Activated naive CD4-positive, alpha-beta T cell treated with anti-CD3 and anti-CD28 coated beads, Interleukin-2, amount 10 ng/mL, durations not matched to agents 7 days and 5 days (primary cell): ENCODE measurements at places on chromosomes 2 and 18.

- DNase-seq = no peak
Measured at GRCh38 chr2:12809526-12809925, 92.8 kb downstream of the TRIB2 start.

- no peak for DNase-seq
Measured at GRCh38 chr2:110948027-110948674, 172.6 kb upstream of the BCL2L11 start.

GRCh38 chr2:69753659-69754363, 11.9 kb downstream of the ANXA4 start:
- no peak for DNase-seq

DNA sequence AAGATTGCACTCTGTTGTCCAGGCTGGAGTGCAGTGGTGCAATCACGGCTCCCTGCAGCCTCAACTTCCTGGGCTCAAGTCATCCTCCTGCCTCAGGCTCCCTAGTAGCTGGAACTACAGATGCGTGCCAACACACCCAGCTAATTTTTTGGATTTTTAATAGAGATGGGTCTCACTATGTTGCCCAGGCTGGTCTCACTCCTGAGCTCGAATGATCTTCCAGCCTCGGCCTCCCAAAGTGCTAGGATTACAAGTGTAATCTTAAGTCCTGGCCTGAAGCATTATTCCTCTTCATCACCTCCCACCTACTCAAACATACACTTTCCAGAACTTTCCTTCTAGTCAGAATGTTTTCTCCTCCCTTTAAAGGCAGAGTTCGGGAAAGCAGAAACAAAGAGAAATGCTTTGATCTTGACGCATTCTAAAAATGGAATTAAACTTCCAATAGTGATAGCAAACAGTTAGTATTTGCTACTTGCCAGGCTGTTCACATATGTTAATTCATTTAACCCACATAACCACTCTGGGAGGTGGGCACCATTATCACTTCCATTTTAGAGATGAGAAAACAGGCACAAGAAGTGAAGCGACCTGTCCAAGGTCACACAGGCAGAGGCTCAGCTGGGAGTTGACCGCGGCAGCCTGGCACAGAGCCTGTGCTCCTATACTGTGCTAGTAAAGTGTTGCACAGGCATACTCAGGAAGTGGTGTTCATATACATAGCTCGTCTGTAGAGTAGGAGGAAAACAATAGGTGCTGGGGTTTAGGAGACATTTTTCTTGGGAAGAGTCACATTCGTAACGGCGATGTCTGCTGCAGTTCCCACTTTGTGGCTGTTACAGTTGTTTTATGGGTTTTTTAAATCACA, 24.6 kb downstream of the TEX44 start:
- no peak for DNase-seq

- no peak for DNase-seq
Measured at GRCh38 chr2:124678043-124678442, 653.0 kb downstream of the CNTNAP5 start.

DNA sequence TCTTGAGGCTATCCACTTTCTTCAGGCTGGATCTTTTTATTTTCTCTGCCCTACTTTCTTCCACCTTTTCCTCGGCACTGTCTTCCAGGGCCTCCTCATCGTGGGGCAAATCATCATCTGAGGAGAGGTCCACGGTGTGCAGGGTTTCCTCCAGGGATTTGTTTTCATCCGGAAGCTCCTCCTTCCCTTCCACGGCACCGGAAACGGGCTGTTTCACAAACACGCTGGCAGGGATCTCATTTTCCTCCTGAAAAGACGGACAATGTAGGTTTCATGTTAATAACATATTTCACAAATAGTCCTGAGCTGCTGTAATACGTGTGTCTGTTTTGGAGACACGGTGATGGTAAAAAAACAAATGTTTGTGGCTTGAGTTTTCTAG, 10.4 kb downstream of the CAVIN2 start:
- DNase-seq = no peak

GRCh38 chr18:11304928-11305327, 155.6 kb upstream of the PIEZO2 start:
- no peak for DNase-seq

GRCh38 chr2:238163481-238164198, 4.9 kb downstream of the ERFE start:
- no peak for DNase-seq

GRCh38 chr2:218777276-218777990, 4.5 kb upstream of the CYP27A1 start:
- no peak for DNase-seq

DNA sequence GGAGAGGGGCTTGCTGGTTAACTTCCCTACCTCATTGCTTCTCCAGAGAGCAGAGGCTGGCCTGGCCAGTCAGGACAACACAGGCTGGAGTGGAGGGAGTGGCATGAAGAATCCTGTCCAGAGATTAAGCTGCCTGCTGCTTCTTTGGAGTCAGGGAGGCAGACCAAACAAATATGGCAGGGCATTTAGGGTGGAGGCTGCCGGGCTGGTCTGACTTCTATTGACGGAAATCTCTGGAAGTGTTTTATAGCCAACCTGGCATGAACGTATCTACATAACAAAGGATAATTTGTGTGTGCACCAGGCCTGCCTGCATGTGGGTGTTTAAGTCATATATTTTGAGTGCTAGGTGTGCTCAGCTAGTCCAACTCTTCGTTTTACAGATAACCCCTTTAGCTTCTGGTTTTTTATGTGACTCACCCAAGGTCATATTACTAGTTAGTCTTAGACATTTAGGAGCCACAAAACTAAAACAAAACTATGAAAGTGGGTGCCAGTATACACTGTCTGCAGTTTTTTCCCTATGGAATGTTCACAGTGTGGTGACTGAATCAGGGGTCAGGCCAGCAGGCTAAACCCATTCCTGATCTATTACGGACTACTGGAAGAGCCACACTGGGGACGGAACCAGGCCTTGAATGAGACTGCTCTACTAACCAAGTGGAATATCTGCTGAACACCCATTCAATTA, 5.5 kb downstream of the NPC1 start:
- no peak for DNase-seq

DNA sequence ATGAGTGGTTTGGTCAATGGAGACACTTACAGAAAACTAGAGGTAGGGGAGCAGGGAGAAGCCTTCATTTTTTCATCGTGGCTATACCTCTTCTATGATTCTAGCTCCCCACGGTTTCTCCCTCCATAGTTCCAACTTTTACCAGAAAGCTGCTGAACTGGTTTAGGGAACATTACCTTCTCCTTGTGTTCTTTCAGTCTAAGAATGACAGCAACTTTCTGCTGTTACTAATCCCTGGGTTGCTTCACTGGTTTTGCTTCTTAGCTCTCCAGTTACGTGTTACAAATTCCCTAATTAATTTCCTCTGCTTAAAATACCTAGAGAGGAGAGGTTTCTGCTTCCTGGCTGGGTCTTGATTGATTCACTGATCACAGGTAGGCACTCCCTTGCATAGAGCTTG, 499.9 kb downstream of the SLC4A3 start:
- no peak for DNase-seq

- DNase-seq = no peak
Measured at GRCh38 chr18:36629138-36629530, 199.7 kb downstream of the TPGS2 start.

DNA sequence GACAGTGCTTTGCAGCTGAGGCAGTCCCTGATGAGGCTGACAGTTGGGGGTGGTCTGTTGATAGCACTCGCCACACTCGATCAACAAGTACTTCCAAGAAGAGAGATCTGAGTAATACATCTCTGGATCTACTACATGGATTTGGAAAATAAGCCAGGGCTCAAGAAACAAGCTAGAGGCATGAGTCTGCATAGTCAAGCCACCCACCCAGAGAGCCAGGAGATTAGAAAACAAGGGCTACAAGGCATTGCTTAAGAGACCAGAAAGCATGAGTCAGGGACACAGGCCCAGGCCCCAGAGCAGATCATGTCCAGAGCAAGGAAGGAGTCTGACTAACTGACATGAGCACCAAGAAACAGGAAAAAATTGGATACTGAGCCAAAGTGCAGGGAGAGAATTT, 196.9 kb upstream of the CWC22 start:
- no peak for DNase-seq

- DNase-seq = no peak
Measured at GRCh38 chr2:145799595-145800108, 1279.7 kb upstream of the ZEB2 start.

DNA sequence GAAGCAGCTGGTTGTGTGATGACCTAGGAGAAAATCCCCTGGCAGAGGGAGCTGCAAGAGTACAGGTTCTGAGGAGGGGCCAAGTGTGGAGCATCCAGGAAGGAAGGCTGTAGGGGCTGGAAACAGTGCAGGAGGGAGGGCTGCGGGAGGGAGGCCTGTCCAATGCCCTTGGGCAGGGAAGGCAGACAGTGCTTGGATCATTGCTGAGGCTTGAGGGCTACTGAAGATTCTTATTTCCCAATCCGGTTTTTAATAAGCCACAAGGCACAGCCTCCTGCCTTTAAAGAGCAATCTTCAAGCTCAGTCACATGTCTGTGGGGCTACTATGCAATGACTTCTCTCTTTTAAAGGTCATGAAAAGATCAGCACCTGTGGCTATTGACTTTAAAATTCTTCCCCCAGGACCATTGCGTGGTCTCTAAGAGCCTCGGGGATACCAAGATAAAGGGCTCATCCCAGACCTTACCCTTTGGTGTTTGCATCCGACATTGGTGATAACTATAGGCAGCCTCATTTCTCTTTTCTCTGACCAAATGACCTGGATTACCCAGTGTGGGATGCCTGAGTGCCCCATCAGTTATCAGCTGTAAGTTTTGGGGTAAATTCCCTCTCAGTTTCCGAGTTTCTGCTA, 149.6 kb downstream of the DOCK10 start:
- no peak for DNase-seq

GRCh38 chr2:205197468-205198139, 484.7 kb upstream of the NRP2 start:
- DNase-seq = peak; percentile 26

DNA sequence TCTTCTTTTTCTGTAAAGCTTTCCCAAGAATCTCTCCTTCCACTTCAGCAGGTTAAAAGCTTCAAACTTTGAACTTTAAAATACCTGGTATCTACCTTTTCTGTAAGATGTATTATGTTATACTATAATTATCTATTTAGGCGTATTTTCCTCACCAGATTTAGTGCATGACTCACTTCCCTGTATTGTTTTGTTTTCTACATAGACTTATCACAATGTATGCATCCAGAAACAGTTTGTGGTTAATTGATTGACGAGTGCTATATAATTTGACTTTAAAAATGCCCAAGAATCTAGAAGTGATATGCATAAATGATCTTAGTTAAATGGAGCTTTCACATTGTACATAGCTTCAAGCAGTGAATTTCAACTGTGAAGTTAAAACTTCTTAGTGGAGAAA, 473.9 kb upstream of the CDH2 start:
- no peak for DNase-seq

GRCh38 chr2:122001441-122001874, 246.0 kb downstream of the TSN start:
- DNase-seq = no peak

GRCh38 chr2:190841707-190842505, 38.7 kb upstream of the GLS start:
- no peak for DNase-seq

DNA sequence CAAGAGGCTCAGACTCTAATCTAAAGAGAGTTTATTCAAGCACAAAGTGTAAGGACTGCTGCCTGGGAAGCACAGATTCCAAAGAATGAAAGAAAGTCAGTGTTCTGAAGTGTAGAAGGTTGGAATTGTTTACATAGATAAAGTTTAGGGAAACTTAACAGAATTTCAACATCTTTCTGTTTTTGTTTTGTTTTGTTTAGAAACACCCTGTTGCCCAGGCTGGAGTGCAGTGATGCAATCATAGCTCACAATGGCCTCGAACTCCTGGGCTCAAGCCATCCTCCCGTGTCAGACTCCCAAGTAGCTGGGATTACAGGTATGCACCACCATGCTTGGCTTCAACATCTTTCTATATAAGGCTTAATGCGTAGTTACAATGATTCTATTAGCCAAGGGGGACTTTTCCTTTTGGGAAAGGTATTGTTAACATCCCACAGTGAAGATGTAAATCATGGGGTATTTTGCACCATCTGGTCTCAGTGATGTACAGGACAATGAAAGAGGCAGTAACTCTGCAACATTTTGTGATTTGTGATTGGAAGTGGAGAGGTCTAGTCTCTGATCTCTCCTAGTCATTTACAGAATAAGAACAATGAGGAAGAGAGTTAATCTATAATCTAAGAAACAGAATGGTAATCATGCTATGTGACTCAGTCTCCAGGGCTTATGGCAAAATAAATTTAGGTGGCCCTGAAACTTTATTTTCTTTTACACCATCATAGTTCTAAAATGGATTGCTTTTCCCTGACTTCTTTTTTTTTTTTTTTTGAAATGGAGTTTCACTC, 45.6 kb upstream of the MSH6 start:
- no peak for DNase-seq

GRCh38 chr2:127096280-127096679, 10.7 kb downstream of the BIN1 start:
- no peak for DNase-seq

- DNase-seq = no peak
Measured at GRCh38 chr2:100703213-100703612, 116.7 kb upstream of the NPAS2 start.

- no peak for DNase-seq
Measured at GRCh38 chr18:39799006-39799405, 2156.0 kb upstream of the PIK3C3 start.

DNA sequence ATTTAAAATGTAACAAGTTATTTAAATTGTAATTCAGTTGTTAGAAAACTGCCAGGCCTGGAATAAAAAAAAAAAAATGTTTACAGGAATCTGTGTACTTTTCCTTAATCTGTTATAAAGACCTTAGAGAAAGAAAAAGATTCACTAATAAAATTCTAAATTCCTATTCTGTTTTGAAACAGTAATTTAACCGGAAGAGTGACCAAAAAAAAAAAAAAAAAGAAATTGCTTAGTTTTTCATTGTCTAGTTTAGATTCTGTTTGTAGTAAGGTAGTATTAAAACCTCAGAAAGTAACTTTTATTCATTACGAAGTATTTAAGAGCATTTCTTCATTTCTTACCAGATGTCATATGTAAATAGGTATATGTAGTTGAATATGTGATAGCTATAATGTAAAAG, 2.5 kb downstream of the REL start:
- DNase-seq = no peak

DNA sequence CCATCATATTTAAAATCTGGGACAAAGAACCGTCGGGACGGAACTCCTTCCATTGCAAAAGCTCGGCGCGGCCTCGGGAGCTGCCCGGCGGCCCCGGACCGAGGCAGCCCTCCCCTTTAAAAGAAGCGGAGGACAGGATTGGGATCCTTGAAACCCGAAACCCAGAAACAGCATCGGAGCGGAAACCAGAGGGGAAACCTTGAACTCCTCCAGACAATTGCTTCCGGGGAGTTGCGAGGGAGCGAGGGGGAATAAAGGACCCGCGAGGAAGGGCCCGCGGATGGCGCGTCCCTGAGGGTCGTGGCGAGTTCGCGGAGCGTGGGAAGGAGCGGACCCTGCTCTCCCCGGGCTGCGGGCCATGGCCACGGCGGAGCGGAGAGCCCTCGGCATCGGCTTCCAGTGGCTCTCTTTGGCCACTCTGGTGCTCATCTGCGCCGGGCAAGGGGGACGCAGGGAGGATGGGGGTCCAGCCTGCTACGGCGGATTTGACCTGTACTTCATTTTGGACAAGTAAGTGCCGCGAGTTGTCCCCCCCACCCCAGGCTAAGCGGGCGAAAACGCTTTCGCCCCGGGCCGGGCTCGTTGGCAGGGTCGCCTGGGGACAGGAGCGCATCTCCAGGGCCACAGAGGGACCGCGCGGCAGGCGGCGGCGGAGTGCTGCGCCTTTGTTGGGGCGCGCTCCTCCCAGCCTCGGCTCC, at the start of gene ANTXR1:
ANTXR1 (plus strand) TSS at position 38 of the 698 bp plus-strand sequence; CDS start at position 359, 321 bp downstream.
- peak; percentile 28 for DNase-seq

- no peak for DNase-seq
Measured at GRCh38 chr2:52112141-52112540, 1080.2 kb upstream of the NRXN1 start.

- DNase-seq = no peak
Measured at GRCh38 chr2:9341337-9341887, 81.9 kb downstream of the ITGB1BP1 start.
